Hypothalamus (tissue), 51 donors: ENCODE measurements at places on chromosomes 6 and 20.

DNA sequence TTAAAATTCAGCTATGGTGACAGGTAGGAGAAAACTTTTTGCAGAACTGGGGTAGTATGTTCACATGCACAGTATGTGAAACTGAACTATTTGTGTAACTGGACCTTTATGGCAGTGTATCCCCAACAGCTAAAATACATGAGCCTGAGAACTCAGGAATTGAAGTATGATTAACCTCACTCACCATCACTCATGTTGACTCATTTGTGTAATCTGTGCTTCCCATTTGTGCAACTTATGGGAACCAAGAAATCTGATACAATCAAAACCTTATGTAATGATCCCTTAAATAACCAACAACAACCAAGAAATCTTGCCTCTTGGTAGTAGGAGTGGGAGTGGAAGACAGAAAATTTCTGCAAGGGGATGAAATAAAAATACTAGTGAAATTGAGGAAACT, 674.9 kb downstream of the HDGFL1 start:
- DNase-seq = no peak

- DNase-seq = no peak
Measured at GRCh38 chr20:49823152-49823847, 10.7 kb downstream of the SLC9A8 start.

DNA sequence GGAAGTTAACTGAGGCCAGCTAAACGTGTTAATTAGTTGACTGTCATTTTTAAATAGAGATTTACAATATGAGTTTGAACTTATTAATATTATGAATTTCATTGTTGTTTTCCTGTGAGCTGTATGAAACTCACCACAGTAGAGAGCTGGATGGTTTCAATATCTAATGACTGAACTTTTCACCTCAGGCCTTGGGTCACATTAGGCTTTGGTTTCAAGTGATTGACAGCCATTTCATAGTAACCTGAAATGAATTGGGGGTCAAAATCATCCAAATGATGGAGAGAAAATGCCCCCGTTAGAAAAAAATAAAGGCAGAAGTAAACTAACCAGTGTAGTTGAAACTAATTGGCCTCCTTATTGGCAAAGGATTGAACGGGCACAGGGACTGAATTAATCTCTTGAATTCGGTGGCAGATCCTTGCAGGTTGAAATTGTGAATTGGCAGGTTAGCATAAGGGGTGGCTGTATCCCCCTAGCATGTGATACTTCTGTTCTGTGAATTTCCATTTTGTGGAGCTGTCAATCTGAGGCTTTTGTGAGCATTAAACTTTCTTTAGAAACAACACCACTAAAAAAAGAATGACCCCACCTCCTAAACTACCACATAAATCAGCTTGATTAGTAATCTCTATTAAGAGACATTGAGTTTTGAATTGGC, 155.1 kb upstream of the MMS22L start:
- DNase-seq = no peak

DNA sequence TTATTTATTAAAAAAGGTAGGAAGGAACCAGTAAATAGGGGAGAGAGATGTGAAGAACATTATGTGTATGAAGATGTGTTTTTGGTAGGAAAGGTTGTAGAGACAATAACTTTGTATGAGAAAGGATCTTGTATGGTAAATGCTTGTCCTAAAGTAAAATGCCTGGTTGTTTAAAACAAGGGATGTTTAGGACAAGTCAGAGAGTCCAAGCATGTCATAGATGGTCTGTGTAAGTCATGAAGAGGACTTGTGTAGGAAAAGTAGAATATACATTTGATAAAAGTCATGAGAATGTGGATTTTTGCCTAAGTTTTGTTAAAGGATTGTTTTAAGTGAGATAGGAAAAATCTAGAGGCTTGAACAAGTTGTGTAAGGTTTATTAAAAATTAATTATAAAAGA, 325.1 kb downstream of the CDH26 start:
- DNase-seq = no peak

GRCh38 chr6:146997062-146997461, 207.2 kb upstream of the STXBP5 start:
- DNase-seq = no peak

GRCh38 chr6:77313595-77313994, 149.7 kb downstream of the HTR1B start:
- DNase-seq = no peak

GRCh38 chr6:116314878-116315277, 35.1 kb upstream of the TSPYL1 start:
- no peak for DNase-seq

GRCh38 chr6:7080311-7080710, 27.4 kb upstream of the RREB1 start:
- DNase-seq = no peak

- no peak for DNase-seq
Measured at GRCh38 chr6:4512051-4512471, 264.1 kb upstream of the CDYL start.

- DNase-seq = no peak
Measured at GRCh38 chr6:99530627-99531026, 15.4 kb upstream of the USP45 start.

DNA sequence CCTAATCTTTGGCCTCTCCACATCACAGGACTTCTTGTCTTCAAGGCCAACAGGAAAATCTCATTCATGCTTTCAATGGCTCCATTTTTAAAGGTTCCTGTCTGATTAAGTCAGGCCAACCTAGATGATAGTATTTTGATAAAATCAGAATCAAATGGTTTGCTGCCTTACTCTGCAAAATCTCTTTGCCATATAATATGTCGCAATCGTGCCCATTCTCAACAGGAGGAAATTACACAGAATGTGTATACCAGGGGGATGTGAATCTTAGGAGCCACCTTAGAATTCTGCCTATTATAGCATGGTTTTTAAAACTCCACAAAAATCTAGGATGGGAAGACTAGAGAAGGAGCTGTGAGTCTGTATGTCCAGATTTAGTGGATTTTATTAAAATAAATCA, 612.9 kb upstream of the MAN1A1 start:
- DNase-seq = no peak

- DNase-seq = no peak
Measured at GRCh38 chr6:112366695-112367553, 19.8 kb downstream of the RFPL4B start.

DNA sequence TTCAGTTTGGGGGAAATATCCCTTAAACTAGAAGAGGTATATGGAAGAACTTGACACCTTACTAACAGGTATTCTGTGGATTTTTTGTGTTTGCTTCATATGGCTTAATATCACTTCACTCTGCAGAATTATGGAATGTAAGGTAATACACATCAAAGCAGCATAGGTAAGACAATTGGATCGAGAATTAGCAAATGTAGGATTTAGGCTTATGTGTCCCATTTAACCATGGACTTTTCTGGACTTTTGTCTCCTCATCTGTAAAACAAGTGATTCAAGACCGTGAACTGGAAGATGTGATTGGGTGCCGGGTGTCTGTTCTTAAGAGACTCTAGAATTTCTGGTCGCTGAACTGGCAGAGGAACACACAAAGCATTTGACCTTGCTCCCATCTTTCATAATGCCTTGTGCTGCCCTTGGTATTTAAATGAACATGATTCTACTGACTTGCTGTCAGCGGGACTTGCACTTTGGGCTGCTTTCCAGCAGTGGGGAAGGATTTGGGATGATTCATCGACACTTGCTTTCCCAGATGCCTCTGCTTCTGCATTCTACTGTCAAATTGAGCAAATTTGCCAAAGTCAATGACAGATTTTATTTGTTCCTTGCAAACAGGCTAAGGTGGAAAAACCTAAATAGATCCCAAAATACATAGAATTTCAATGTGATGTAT, 199.8 kb downstream of the PLCB1 start:
- DNase-seq = no peak

DNA sequence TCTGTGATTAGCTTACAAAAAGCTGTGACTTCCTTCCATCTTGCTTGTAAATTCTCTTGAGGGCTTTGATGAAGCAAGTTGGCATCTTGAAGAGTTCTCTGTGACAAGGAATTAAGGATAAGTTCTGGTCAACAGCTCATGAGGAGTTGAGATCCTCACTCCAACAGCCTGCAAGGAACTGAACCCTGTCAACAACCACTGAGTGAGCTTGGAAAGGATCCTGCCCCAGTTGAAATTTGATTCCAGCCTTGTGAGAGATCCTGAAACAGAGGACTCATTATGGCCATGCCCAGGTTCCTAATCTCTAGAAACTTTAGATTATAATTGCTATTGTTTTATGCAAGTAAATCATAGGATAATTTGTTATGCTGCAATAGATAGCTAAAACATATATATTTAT, 133.7 kb downstream of the PTCHD4 start:
- no peak for DNase-seq

DNA sequence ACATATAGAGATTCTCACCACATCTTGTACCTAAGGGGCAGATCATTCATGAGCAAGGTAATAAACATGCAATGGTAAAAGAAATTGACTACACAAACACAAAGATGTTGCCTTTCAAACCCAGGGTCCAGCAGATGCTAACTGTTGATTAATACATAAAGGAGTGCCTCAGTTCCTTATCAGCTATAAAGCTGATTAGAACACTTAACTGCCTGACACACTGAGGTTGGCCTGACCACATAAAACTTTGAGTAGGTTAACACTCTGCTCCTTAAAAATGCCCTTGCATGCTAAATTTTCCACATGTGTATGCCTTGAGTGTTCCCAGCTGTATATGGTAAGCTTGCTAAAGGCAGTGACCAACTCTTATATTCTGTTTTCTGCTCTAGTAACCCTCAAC, 14.9 kb downstream of the CRISP2 start:
- DNase-seq = no peak

GRCh38 chr6:111259089-111259831, 172.0 kb downstream of the SLC16A10 start:
- DNase-seq = peak; percentile 76

- DNase-seq = no peak
Measured at GRCh38 chr20:24637087-24637486, 167.7 kb downstream of the SYNDIG1 start.

- DNase-seq = no peak
Measured at GRCh38 chr6:50608421-50608820, 104.9 kb upstream of the TFAP2D start.

DNA sequence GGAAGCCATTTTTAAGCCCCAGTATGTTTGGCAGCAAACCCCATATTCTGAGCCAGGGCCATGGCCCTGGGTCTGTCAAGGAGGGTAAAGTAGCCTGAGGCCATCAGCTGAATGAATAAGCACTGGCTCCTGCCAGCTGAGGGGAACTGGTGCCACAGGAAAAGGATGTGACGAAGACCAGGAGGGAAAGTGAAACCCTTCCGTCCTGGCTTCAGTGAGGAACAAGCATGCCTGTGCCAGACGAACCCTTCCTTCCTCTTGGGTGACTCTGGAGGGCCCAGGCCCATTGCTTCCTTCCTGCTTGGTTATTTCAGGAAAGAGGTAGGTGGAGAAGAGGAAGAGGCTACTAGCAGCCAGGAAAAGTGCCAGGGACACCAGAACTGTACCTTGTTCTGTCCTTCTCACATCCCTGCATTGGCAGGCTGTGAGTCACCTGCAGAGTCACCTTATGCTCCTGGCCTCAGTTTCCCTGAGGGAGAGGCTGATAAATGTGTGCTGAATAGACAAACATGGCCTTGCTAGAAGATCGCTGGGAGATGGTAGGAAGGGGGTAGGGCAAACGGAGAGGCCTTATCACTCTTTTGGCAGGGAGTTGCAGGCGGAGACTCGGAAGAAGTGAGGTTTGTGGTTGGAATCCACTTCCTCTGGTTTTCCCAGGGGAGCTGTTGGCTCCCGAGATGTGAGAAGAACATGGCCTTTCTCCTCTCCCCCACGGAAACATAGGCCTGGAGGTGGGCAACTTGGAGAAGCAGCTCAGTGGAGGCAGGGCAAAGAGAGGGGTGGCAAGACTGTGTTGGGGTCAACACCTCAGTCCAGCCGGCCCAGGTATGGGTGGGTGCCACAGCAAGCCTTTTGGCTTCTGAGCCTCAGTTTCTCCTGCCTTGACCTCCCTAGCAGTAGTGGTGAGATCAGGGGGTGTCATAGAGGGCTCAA, 37.4 kb downstream of the COX4I2 start:
- no peak for DNase-seq

- DNase-seq = no peak
Measured at GRCh38 chr6:91860541-91861335, 1273.9 kb upstream of the MAP3K7 start.

DNA sequence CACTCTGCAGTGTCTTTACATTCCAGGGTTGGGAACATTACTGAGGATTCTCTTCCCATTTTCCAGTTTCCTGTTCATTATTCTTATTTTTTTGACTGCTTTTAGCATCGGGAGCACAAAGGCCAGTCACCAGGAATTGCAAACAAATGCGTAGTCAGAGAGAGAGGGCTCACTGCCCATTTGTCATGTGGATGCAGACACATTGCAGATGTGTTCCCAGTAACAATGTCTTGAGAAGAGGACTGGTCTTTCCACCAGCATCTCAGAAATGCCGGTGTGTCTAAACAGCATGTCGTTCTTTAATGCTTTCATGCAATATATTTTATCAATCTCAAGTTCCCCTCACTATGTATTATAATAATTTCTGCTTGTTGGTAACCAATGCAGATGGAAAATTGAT, 952 bp upstream of the TAAR6 start:
- peak; percentile 80 for DNase-seq

DNA sequence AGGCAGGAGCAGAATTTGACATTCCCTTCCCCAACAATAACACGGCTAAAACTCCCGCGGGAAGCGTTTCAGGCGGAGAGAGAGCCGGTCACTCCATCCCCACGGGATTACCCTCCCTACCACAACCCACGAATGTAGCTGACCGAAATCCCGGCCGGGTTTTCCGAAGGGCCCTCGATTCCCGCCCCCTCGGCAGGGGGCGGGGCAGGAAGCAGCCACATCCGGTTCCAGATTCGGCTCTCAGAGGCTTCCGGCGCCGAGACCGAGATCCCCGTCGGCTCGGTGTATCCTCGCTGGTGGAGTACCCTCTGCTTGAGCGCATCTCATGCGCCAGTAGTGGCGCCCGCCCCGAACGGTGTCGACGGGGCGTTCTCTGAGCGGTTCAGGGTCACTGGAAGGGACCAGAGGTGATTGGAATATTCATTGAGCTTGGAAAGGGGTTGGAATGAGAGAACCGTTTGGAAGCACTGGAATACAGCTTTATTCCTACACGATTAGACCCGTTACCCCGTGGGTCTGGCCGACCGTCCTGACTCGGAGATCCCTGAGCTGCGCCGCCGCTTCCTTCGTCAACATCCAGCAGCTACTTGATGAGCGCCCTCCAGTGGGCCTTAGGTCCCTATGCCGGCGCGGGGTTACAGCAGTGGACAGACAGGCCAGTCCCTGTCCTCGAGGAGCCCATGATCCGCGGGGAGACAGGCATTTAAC, 649 bp upstream of the RGL2 start:
- DNase-seq = peak; percentile 84

DNA sequence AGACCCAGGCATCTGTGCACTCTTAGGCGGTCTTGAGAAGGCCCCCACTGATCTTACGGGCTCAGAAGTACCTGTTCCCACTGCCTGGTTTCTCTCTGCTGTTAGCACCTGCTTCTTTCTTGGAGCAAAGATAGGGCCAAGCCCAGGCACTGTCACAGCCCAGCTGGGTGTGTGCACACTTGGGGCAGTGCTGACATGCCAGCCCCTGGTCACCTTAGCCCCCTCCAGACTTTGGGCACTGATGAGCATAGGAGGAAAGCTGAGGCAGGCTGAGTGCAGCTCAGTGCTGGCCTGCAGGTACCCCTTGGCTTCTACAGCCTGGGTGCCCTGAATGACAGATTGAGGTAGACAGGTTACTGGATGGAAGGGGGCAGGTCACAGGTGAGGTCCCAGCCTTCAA, 105.7 kb upstream of the AHI1 start:
- DNase-seq = no peak

- no peak for DNase-seq
Measured at GRCh38 chr6:27472182-27472616, 706 bp downstream of the ZNF184 start.

- DNase-seq = no peak
Measured at GRCh38 chr20:38255393-38255792, 5.1 kb downstream of the KIAA1755 start.

GRCh38 chr6:106474466-106474865, 113.9 kb downstream of the CRYBG1 start:
- DNase-seq = no peak
